Peyer's patch (tissue), 4 donors: ENCODE measurements at places on chromosomes 4 and X. TPM values are rescaled to one million over a fixed set of nuclear protein-coding genes. Genes with fewer than 3 reads are reported as not detected.
A peak's percentile ranks its signal among the peaks of the same experiment; 100 is the strongest.

Gene LNX1
- total RNA-seq, result 28.2 TPM

Gene WDR17
- 6.7 TPM for total RNA-seq

Gene MAGEC1
- not detected for total RNA-seq

Gene PHKA2
- 52.8 TPM for total RNA-seq

Gene ADAMTS3
- total RNA-seq, result 1.7 TPM

Gene USP51
- 0.28 TPM for total RNA-seq

Gene NEXMIF
- 0.83 TPM for total RNA-seq

Gene STAP1
- not detected for total RNA-seq

Gene ZFP42
- not detected for total RNA-seq

Gene IL1RAPL1
- not detected for total RNA-seq

Gene NAA11
- total RNA-seq, result not detected

Gene UGT2A3
- 202 TPM for total RNA-seq

Gene ETDB
- total RNA-seq, result not detected

- DNase-seq, result no peak
These were observed 121.5 kb upstream of the CPEB2 start for GRCh38 chr4:14880805-14881204.

GRCh38 chr4:77599378-77599777 is 6.2 kb upstream of the CXCL13 start:
- DNase-seq, result no peak

- no peak for DNase-seq
These were observed 518 bp downstream of the ARMCX1 start for GRCh38 chrX:101550751-101551379.

DNA sequence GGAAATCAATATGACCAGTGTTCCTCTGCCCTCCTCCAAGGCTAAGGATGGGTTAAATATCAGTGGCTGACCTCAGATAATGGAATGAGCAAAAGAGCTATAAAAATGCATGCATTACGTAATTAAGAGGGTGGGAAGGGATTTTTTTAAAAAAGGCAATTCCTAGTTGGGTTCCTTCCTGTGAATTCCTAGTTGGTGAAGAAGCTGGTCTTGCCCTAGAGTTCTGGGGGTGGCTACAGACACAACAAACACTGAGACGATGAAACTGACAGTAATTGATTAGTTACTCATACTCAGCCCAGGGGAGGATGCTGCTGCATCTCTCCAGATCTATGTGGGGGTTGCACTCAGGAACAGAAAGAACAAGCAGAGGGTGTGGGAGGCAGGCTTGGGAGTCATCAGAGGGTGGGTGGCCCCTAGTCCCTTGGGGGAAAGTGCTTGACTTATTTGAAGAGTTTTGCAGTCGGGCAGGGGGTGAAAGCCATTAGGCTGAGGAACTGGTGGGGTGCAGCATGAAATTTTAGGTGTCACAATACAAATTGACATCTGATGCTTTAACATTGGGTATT is 662.0 kb upstream of the FRG1 start:
- no peak for DNase-seq

- DNase-seq, result no peak
These were observed 12.2 kb downstream of the GK2 start for GRCh38 chr4:79395841-79396240.

- no peak for DNase-seq
These were observed 102.7 kb downstream of the KLHL8 start for GRCh38 chr4:87117732-87118075.

DNA sequence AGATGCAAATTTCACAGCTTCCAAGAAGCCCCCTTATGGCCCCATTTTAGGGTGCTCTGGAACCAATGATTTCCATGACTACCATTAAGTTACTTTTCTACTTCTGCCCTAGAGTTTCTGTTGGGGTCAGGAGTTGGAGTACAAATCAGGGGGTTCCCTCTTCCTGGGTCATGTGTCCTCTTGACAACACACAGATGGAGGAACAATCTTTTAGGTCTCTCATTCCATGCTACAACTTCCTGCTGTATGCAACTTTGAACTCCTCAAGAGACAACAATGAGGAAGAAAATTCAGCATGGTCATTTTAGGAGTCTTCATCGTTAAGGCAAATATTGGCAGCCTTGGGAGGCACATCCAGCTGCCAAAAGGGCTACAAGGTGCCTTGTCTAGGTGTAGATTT is 79.7 kb downstream of the SEL1L3 start:
- no peak for DNase-seq

DNA sequence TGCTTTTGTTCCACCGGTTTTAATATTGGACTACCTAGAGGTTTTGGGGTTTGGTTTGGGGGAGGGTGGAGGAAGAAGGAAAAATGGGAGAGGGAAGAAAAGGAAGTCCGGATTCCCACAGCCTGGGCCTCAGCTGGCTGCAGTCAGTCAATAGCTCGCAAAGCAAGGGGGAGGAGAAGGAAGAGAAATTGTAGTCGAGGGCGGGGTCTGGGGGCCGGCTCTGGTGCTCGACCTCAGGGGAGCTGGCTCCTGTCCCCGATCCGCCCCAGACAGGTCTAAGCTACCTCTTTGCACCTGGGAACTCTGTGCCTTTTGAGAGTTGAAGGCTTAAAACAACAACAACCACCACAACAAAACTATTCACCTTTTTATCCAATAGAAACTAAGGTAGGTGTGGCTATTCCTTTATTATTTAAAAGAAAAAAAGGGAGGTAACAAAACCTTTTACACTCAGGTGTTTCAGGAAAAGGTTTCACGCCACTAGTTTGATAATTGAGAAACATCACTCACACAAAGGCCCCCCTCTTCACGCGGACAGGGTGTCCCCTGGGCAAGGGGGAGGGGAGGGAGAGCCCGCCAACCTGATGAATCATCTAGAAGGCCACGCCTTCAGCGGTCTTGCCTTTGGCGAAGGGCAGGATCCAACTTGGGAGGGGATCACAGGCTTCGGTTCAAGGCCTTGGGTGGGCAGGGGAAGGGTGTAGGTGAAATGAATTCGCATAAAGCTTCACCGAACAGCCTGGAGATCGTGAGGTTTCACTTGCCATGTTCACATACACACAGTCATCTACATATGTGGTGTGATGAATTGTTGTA is 1.6 kb upstream of the LNX1 start:
- DNase-seq, result peak; percentile 76

GRCh38 chr4:20590849-20591248 is 109.4 kb upstream of the PACRGL start:
- DNase-seq, result no peak

DNA sequence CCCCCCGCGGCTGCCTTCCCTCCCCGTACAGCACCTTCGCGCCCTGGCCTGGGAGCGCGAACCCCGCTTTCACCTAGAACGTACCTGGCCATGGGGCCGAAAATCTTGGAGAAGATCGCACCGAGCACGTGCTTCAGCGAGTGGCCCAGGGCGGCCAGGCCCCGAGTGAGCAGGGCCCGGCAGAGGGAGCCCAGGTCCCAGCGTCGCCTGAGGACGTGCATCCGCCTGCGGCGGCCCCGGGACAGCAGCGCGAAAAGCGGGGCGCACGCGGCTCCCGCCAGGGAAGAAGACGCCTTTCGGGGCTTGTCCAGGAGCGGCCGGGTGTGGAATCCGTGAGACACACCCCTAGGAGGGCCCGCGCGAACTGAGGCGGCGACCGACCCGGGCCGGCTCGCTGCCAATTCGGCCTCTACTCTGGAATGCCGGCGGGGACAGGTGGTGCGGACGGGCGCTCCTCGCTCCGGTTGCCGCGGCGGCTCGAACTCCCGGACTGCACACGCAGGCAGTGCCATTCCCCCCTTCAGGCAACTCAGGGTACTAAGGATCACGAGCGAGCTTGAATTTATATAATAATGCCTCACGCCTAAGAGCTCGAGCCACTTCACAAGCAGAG is at the start of gene HS6ST2:
TSS of gene HS6ST2 (minus strand) at position 539 of the 613 bp plus-strand sequence.
- no peak for DNase-seq

DNA sequence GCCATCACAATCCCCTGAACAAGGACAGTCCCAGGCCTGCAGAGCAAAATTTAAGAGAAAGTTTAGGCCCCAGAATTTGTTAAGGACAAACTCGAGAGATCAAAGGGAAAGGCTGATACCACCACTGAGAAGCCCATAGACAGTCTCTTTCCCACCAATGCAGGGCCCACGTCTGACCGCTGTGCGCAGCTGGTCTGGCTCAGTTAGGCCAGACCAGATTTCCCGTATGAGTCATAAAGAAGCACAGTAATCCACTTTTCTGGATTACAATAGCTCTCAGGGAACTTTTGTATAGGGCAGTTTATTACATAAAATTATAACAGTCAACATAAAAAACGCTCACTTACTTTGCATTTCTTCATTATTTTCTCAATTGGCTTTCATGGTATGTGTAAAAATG is 259.5 kb downstream of the RCHY1 start:
- no peak for DNase-seq

DNA sequence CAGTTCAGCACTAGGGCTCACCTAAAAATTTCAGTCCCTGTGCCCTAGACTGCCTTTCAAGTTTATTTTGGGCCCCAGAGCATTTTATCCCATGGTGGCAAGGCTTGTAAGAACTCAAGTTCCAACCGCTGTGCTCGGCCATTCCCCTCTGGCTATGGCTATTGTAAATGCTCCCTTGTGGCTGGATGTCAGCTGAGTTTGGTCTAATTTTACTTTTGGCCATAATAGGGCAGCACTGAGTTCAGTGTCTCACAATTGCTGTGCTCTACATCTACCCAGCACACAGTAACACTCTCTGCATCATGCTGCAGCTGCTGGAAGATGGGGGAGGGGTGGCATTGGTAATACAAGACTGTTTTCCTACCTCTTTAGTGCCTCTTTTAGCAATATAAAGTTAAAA is 210.8 kb upstream of the IRS4 start:
- DNase-seq, result no peak

GRCh38 chr4:40205259-40206198 is 8.7 kb downstream of the RHOH start:
- DNase-seq, result peak; percentile 64

DNA sequence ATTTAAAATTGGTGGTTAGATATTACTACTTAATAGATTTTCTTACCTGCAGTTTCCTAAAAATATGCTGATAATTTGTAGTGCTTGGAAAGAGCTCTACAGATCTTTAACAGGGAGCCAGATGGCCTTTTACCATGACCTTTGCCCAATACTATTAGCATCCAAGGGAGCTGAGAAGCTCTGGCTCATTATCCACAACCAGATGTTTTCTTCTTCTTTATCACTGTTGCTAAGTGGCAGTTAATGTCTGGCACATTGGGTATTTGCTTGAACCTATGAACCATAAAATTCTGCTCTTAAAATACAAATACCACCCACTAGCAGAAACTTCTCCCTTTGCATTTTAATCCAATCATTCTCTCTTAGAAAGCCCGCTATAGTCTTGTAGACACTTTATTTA is 1480.3 kb downstream of the C4orf33 start:
- no peak for DNase-seq

GRCh38 chrX:133495464-133496391 is 80.4 kb upstream of the GPC4 start:
- peak; percentile 42 for DNase-seq

- no peak for DNase-seq
These were observed 140.5 kb downstream of the CHIC2 start for GRCh38 chr4:53923921-53924320.

DNA sequence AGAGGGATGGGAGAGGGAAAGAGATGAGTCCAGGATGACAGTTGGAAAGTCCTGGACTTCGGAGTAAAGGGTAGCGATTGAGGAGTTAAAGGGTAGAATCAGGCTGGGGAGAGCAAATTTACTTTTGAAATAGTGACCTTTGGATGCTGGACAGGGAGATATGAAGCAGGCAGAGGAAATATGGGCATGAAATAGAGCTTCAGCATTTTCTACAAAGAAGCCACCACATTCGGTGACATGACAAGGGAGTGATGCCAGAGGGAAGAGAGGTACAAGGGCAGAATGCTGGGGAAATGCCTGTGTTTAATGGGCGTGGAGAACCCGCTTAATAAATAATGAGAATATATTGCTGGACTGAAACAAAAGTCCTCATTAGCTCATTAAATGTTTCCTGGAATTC is 92.7 kb downstream of the TBL1X start:
- DNase-seq, result no peak

- DNase-seq, result no peak
These were observed 27.9 kb downstream of the IQSEC2 start for GRCh38 chrX:53253293-53254020.

- DNase-seq, result no peak
These were observed 13.1 kb downstream of the RBM10 start for GRCh38 chrX:47158131-47158530.

GRCh38 chrX:50893466-50893865 is 17.1 kb upstream of the BMP15 start:
- no peak for DNase-seq

DNA sequence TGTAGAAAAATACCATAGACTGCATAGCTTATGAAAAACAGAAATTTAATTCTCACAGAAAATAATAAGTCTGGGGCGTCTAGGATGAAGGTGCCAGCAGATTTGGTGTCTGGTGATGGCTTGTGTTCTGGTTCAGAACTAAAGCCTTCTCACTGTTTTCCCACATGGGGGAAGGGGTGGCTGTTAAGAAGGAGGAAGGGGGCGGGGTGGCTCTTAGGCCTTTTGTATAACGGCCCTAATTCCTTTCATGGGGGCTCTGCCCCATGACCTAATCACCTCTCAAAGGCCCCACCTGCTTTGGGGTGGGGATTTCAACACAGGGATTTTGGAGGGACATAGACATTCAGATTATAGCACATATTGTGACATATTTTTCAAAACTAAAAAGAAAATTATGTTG is 173.2 kb upstream of the TECRL start:
- DNase-seq, result no peak

DNA sequence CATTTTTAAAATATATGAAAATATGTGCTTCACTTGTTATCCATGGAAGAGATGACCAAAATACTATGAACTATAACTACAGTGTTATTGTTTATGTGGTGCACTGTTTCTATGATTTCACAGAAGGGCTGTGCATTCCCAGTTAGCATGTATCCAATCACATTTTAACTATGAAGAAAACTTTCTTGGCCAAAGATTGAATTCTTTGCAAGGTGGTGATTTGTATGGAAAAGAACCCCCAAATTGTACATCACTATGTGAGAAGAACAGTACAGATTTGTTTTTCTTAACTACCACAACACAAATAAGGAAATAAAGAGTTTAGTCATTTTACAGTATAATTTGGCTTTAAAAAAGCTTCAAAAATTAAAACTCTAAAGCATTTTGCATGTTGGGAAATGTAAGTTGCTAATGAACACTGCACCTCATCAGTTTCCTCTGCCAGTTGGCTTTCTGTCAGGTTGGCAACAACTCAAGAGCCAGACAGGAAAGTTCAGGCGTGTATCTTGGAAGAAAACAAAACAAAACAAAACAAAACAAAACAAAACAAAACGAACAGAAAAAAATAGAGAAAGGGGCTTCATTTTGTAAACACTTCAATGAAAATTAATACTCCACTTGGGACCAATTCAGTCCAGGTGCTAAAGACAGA is 237.0 kb downstream of the SCFD2 start:
- DNase-seq, result no peak

DNA sequence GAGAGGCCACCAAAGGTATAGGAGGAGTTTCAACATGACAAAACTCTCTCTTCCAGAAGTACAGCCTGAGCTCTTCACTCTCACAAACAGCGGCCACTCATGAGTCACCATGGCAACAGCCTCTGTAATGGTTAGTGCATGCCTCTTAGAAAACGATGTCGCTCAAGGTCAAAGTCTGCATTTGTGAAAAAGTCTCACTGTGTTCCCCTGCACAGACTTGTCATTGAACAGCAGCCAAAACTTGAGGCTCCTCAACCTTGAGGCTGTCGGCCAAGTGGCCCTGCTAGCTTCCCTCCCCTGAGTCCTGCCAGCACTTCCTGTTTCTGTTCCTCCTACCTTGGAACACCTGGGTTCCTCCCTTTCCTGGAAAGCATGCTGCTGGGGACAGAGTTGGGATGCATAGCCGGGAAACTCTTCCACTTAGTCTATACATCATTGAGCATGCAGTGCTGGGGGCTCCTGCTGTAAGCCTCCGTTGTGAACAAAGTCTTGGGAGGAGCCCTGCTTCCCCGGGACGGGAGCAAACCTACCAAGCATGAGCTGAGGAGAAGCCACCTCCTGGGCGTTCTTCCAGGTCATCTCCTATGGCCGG is 66.6 kb downstream of the ING2 start:
- peak; percentile 53 for DNase-seq
